Chondrocyte (in vitro differentiated cells): ENCODE measurements at places on chromosomes 7 and 10. TPM values are rescaled to one million over a fixed set of nuclear protein-coding genes. Genes with fewer than 3 reads are reported as not detected.

DNA sequence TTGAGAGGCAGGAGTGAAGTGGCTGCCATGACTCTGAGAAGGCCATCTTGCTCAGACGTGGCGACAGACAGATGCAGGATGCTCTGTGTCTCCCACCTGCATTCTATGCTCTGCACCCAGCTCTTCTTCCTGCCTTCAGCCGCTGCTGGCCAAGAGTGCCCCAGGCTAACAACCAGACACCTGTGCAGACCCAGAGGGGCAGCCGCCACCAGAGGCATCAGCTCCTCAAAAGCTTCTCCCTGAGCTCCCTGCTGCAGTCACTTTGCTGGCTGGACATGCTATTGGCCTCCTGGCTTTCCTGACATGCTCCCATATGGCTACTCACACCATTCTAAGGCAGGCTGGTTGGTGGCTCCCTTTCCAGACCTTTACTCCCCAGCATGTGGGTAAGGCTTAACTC is 70.6 kb upstream of the GRB10 start:
- H3K27me3 ChIP-seq, result peaks cover 4% of the 10 kb centered on the region
- no peaks in the 10 kb centered on the region for H3K36me3 ChIP-seq
- H3K27ac ChIP-seq, result no peak overlapping the region
- no peak overlapping the region for H3K4me3 ChIP-seq
- no peaks in the 10 kb centered on the region for H3K4me1 ChIP-seq
- DNase-seq, result no peak

DNA sequence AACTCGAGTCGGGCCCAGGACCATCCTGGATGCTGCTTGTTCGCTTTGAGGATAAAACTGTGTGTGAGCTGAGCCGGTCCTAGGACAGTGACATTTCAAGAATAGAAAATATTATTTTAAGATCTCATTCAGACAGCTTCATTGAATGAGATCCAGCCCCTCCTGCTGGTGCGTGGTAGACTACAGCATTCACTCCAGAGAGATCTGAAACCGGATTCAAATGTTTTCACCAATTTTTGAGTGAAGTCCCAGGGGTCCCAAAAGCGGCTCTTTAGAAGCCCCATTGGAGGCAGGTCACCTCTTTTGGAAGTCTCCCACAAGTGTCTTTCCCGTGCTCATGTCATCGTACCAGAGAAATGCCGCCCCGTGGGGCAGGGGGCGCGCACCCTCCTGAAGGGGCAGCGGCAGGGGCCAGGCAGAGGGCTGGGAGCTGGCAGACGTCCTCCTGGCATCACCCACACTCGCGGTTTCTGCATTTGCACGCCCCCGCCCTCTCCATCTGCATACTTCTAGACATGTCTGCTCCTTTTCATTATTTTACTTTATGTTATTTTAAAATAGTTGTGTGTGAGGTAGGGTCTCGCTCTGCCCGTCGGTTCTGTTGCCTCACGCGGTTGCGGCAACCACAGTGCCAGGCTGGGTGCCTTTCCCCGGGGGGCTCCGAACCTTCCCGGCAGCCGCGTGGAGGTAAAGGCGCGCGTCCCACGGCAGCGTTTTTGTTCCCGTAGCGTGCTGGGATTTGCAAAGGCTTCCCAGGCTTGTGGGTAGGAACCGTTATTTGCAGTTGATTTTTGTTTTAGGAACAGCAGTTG is 52.3 kb upstream of the DPYSL4 start:
- peaks cover 3% of the 10 kb centered on the region for H3K4me1 ChIP-seq
- H3K27ac ChIP-seq, result no peak overlapping the region
- H3K27me3 ChIP-seq, result no peaks in the 10 kb centered on the region
- H3K36me3 ChIP-seq, result no peaks in the 10 kb centered on the region
- no peak overlapping the region for H3K4me3 ChIP-seq

DNA sequence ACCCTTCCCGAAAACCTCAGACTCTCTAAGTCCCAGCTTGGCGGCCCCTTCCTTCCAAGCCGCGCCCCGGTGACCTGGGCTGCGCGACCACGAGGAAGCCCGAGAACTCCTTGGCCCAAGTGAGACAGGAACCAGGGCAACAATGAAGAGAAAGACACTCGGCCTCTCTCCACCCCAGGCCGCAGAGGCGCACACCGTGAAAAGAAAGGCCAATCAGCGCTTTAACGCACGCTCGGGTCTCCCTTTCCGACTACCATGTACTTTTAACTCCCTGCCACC is 166.4 kb upstream of the PPP1R3A start:
- H3K4me3 ChIP-seq, result peak overlapping the region; percentile 99
- DNase-seq, result no peak
- H3K4me1 ChIP-seq, result peaks cover 56% of the 10 kb centered on the region
- H3K27ac ChIP-seq, result peak overlapping the region; percentile 98
- no peaks in the 10 kb centered on the region for H3K27me3 ChIP-seq

GRCh38 chr10:22683140-22683389 is 31.3 kb downstream of the PIP4K2A start:
- no peak overlapping the region for H3K4me3 ChIP-seq
- no peak for DNase-seq
- H3K27ac ChIP-seq, result no peak overlapping the region
- H3K36me3 ChIP-seq, result no peaks in the 10 kb centered on the region

Gene KAZALD1
- total RNA-seq, result 18.9 to 43.4 TPM (median 19.8 TPM) in 3 replicates

Gene ZNF365
- 5.2 to 10.9 TPM (median 6.0 TPM) in 3 replicates for total RNA-seq

Gene NKX1-2
- total RNA-seq, result not detected in 3 replicates

Gene NODAL
- total RNA-seq, result 0.49 TPM in 1 of 3 replicates, not detected in the others
